ENCODE measurements at places on chromosomes 4 and X.

- DNase-seq: no peak
These were observed 28.2 kb downstream of the F11 start for GRCh38 chr4:186294160-186294559.

DNA sequence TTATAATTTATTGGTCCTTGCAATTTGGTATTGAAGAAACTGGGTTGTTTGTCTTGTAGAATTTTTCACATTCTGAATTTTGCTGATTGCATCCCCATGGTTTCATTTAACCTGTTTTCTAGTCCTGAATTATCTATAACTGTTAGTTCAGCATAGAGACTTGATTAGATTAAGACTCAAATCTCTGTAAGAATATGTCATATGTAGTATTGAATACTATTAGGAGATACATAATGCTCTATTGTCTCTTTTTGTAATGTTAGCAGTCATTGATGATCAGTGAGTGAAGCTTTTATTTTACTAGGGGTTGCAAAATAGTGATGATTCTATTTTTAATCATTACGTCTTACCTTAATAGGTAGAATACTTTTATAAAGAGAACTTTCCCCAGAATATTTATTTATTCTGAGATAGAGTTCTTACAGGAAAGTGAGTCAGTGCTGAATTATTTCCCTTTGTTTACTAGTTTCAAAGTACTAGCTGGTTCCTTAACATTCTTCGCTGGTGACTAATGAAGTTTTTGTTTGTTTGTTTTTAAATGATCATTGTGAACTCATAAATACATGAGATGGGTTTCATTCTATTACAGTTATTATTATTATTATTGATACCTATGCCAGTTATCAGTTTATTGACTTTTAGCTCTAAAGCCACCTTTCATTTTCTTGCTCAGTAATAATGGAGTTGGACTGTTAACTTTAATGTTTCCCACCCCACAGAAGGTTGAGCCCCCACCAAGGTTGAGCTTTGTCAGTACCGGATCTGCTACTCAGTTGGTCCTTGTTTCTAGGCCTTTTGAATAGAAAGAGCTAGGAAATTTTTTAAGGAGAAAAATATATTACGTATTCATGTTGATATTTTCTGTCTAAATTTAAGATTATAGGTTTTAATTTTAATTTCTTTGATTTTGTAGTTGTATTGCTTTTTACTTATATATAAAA, 102.3 kb downstream of the LARP1B start:
- no peak for DNase-seq

DNA sequence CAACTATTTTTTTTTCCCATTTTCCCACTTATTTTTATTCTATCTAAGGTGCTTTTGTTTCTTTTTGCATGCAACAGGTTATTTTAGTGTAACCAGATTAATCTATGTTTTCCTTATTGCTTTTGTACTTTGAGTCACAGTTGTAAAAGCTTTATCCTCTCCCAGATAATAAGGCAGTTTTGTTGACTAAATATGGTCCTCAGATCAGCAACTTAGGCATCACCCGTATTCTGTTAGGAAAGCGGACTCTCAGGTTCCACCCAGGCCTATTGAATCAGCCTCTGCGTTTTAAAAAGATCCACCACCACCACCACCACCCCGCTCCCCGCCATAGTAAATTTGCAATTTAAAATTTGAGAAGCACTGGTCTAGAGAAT, 58.6 kb upstream of the USP9X start:
- DNase-seq: no peak

- DNase-seq: no peak
These were observed 105.3 kb downstream of the CPZ start for GRCh38 chr4:8697826-8698225.

Measured in esophagus squamous epithelium (tissue), 5 donors.